NCI-H1092 (cell line): ENCODE measurements at places on chromosomes 4 and X.

GRCh38 chrX:119686087-119686691 is 6.8 kb downstream of the SEPTIN6 start:
- peak; percentile 42 for DNase-seq

DNA sequence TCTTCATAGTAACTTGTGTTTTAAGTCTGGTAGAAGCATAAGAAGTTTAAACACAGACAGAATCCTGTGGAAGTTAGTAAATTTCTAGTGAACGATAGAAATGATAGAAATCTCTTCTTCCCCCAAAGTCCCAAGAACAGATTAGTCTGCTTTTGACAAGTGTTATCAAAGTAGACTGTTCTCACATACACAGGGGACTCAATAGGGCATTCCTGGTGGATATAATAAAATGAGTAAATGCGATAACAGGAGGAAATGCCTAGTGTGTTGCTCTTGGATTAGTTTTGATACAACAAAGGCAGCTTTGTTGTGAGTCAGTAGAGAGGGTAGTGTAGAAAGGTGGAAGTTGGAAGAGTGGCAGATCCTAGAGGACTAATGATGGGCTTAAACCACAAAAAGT is 43.5 kb downstream of the CLCN3 start:
- DNase-seq: no peak

GRCh38 chrX:150515801-150516200 is 52.6 kb upstream of the MTM1 start:
- DNase-seq: no peak

DNA sequence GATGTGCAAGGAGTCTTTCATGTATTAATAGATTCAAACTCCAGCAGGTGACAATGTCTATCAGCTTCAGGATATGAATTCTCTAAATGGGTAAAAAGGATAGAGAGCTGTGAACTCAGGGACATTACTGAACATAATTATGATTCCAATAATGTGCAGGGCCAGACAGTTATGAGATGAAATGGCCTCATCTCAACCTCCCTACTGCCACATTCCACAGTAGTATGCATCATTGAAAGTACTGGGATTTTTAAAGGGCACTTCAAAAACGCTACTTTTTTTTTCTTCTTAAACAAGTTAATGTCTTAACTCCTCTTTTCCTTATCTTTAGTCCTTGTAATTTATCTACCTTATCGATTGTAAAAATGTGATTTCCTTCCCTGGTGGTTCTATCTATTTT is 202.0 kb downstream of the APBB2 start:
- DNase-seq: no peak

DNA sequence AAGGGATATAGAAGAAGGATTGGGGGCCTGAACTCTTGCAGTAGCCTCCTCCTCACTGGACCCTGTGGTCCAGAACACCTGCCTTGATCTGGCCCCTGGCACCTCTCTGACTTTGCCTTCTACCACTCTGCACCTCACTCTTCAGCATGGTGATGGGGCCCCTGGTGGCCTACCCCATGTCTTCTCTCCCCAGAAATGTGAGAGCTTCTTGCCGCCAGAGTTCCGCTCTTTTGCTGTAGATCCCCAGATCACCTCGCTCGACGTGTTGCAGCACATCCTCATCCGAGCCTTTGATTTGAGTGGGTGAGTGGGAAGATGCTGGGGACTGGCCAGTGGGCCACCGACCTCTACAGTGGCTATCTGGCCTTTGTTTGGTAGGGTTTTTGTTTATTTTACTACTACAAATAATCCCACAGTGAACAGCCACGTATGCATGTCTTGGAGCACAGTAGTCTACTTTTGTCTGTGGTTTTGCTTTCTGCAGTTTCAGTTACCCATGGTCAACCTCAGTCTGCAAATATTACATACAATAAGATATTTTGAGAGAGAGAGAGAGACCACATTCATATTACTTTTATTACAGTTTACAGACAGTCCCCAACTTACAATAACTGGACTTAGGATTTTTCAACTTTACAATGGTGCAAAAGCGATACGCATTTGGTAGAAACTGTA is 1.8 kb downstream of the TBC1D25 start:
- no peak for DNase-seq

GRCh38 chr4:7414736-7415510 is 19.8 kb downstream of the PSAPL1 start:
- DNase-seq: no peak
